ENCODE measurements at places on chromosomes 3 and 15.

DNA sequence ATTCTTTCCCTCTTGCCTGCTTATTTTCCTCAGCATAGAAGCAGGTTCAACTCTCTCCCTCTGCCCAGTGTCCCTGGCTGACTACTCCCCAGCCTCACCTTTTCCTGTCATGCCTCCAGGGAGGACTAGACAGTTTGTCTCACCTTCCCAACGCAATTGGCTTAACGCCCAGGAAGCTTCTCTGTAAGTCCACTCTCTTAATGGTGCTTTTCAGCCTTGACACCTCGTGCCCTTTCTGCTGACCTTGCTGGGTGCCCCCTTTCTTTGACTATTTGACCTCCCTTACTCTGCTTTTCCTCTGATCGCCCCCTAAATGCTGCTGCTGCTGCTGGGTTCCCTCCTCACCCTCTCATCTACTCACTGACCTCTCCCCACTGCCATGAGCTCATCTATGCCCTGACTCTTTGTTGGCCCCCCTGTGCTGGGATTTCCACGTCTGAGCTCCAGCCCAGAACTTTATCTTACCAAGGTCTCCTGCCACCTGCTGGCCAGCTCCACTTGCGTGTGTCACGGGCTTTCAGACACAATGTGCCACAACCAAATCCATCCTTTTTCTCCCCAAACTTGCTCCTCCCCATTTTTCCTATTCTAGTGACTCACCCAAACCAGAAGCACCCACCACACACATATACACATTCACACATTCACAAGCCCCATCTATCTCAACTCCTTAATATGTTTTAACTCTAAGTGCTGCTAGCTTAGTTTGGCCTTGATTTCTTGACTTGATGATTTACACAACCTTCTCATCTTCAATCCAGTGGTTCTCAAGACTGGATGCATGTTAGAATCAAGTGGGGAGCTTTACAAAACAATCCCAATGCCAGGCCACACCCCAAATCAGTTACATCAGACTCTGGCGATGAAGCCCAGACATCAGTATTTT is 16.6 kb downstream of the EPB42 start:
- DNase-seq: no peak

- DNase-seq: no peak
Observed at GRCh38 chr3:58223855-58224254, 13.1 kb upstream of the DNASE1L3 start.

DNA sequence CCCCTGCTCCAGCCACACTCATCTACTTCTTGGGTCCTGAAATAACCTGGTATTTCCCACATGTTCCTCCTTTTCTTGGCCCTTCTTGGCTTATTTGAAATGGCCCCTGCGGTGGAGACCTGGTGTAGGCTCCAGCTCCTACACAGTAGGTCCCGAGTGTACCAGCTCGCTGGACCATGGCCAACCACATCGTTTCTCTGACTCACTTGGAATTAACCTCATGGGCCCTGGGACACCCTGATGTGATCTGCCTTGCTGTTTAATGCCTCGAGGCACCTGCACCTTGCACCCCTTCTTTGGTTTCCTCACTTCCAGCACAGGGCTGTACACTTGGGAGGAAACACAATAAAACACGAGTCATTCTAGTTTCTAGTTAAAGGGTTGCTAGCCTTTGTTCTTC is 60.3 kb downstream of the FEM1B start:
- no peak for DNase-seq

- no peak for DNase-seq
Observed at GRCh38 chr3:125647318-125648014, 52.2 kb upstream of the OSBPL11 start.

- DNase-seq: no peak
Observed at GRCh38 chr3:49416867-49417266, 4.6 kb downstream of the TCTA start.

- no peak for DNase-seq
Observed at GRCh38 chr3:4981665-4982494, 2.6 kb downstream of the BHLHE40 start.

DNA sequence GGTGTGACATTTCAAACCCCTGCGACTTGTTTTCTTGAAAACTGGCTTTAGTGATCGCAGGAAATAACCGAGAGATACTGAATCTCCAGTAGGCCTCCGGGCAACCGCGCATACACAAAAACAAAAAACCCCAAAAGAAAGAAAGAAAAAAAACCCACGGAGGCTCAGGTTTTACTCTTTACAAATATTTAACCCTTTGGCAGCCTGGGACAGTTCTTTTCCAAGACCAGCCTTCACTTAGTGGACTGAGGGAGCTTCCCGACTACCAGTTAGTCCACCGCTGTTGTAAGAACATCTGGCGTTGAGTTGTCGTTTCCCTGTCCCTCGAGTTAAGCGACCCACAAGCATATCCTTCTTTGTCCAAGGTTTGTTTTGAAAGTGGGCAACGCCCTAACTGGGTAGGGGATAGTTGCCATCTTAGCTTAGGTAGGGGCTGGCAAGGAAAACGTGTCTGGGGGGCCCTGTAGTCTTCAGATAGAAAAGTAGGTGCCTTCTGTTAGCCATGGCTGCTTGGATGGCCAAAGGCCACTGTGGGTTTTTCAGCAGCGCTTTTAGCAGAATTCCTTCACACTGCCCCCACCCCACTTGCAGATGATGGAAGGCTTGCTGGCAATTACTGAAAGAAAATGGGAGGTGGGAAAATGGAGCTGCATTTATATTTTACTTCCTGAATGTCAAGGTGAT is 6.9 kb downstream of the ISL2 start:
- no peak for DNase-seq

- no peak for DNase-seq
Observed at GRCh38 chr15:71899674-71900073, 89.3 kb downstream of the NR2E3 start.

- no peak for DNase-seq
Observed at GRCh38 chr3:159948429-159949144, 40.0 kb upstream of the IL12A start.

Data from cortex of kidney (tissue), 1 donor.